Thymus (tissue), 14 donors: ENCODE measurements at places on chromosomes 1 and 21. TPM values are rescaled to one million over a fixed set of nuclear protein-coding genes. Genes with fewer than 3 reads are reported as not detected.

DNA sequence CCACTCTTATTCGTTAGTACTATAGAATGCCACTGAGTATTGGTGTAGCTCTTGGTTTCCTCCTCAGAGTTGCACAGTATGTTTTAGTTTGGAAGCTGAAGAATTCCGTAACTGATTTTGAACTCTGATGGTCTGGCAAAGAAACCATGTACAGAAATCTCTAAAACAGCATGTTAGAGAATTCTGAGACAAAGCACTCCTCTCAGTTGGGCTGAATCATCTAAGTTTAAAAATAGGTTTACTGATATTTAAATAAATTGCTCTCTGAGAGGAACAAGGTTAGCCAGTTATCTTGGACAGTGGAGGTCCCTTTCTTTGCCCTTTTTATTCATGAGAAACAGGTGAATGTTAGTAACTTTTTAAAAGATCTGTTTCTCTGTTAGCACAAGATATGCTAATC, 43.8 kb downstream of the NCF2 start:
- H3K27me3 ChIP-seq, result no peaks in the 10 kb centered on the region
- H3K36me3 ChIP-seq, result peaks cover 55% of the 10 kb centered on the region
- H3K27ac ChIP-seq, result no peak overlapping the region

GRCh38 chr21:29187944-29188343, 57.5 kb downstream of the MAP3K7CL start:
- no peak overlapping the region for H3K4me3 ChIP-seq
- no peaks in the 10 kb centered on the region for H3K4me1 ChIP-seq
- no peak for DNase-seq
- H3K27me3 ChIP-seq, result no peaks in the 10 kb centered on the region
- no peaks in the 10 kb centered on the region for H3K36me3 ChIP-seq

GRCh38 chr21:17492415-17493168, 20.3 kb upstream of the CXADR start:
- H3K4me3 ChIP-seq, result no peak overlapping the region
- no peaks in the 10 kb centered on the region for H3K27me3 ChIP-seq
- no peaks in the 10 kb centered on the region for H3K4me1 ChIP-seq
- no peaks in the 10 kb centered on the region for H3K36me3 ChIP-seq
- no peak for DNase-seq

- no peaks in the 10 kb centered on the region for H3K36me3 ChIP-seq
- H3K27ac ChIP-seq, result no peak overlapping the region
- H3K4me3 ChIP-seq, result no peak overlapping the region
Observed at GRCh38 chr1:113369040-113369439, 21.3 kb upstream of the MAGI3 start.

GRCh38 chr21:32713726-32714125, 14.1 kb downstream of the SYNJ1 start:
- peaks cover 4% of the 10 kb centered on the region for H3K36me3 ChIP-seq
- H3K4me3 ChIP-seq, result no peak overlapping the region
- no peaks in the 10 kb centered on the region for H3K27me3 ChIP-seq

- no peak overlapping the region for H3K4me3 ChIP-seq
- H3K36me3 ChIP-seq, result no peaks in the 10 kb centered on the region
- no peak overlapping the region for H3K27ac ChIP-seq
- H3K4me1 ChIP-seq, result peaks cover 2% of the 10 kb centered on the region
- no peaks in the 10 kb centered on the region for H3K27me3 ChIP-seq
Observed at GRCh38 chr1:245383396-245384330, 228.9 kb downstream of the KIF26B start.

KRTAP21-2 gene
- total RNA-seq, result not detected
